HAP-1 (cell line): ENCODE measurements at places on chromosomes 5 and 9.

DNA sequence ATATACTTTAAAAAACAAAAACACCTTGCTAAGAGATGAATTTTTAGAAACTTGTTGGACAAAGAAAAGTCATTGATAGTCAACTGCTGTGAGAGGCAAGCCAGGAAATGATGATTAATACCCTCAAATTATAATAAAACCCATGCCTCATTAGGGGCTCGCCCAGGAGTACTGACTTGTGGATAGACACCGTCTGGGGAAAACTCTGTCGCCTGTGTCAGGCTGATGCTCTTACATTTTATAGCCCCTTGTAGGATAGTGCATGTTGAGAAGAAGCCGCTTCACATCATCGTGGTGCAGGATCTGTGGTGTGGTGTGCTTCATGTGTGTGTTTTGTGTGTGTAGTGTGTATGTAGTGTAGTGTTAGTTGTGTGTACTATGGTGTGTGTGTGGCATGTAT, 39.1 kb downstream of the SYK start:
- no peak for DNase-seq

DNA sequence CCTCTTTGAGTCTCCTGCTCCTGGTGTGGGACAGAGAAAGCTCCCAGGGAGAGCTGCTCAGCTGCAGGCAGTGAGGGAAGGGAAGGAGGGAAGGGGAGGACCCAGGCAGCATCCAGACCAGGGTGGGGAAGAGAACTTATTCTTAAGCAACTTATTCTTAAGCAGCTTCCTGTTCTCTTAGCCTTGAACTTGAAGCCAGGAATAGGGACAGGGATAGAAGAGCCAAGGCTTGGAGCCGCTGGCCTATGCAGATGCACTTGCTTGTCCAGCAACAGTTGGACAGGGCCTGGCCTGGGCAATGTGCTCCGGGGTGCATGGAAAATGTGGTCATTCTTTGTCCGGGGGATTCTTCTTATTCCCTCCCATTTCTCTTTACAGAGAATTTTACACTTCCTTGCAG, 31.4 kb upstream of the SPTLC1 start:
- DNase-seq, result no peak

DNA sequence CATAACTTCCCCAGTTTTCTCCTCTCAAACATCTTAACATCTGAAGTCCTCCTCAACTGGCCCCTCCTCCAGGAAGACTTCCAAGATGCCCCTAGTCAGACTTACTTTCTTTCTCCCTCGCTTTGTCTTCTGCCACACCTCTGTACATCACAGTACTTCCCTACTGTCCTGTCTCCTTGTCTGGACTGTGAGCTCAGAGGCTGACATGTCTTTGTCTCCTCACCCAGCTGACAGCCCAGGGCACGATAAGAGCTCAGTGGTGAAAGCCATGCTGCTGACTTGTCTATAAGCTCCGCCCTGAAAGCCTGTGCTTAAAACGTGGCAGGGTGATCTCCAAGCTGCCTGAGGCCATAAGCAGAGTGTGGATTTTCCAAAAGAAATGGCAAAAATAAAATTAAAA, 33.0 kb upstream of the SLC25A51 start:
- DNase-seq, result no peak

GRCh38 chr5:74544811-74545210, 95.7 kb downstream of the ENC1 start:
- no peak for DNase-seq

DNA sequence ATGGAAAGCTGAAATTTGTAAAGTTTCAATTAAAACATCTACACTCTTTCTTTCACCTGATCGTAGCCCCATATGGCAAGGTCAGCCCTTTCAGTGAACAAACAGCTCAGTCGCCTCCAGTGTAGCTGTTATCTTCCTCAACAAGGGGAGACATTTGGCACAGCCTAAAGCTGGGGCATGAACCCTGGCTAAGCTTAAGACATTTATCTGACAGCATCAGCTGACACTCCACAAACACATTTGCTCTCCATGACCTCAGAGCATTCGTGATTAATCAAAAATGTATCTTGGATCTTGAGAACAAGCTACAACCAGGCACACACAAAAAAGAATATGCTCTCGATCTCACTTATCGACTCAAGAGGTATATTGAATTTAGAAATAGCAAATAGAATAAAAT, 67.3 kb downstream of the POU5F2 start:
- DNase-seq, result no peak
